ENCODE measurements at places on chromosomes 4 and X. TPM values are rescaled to one million over a fixed set of nuclear protein-coding genes. Genes with fewer than 3 reads are reported as not detected.

GRCh38 chr4:53050361-53050774 is 188.3 kb downstream of the RASL11B start:
- H3K27ac ChIP-seq = no peak overlapping the region
- no peak for DNase-seq
- no peaks in the 10 kb centered on the region for H3K27me3 ChIP-seq
- H3K36me3 ChIP-seq = no peaks in the 10 kb centered on the region

VCX gene
- total RNA-seq = not detected

NWD2 gene
- total RNA-seq = under 0.01 TPM

DNA sequence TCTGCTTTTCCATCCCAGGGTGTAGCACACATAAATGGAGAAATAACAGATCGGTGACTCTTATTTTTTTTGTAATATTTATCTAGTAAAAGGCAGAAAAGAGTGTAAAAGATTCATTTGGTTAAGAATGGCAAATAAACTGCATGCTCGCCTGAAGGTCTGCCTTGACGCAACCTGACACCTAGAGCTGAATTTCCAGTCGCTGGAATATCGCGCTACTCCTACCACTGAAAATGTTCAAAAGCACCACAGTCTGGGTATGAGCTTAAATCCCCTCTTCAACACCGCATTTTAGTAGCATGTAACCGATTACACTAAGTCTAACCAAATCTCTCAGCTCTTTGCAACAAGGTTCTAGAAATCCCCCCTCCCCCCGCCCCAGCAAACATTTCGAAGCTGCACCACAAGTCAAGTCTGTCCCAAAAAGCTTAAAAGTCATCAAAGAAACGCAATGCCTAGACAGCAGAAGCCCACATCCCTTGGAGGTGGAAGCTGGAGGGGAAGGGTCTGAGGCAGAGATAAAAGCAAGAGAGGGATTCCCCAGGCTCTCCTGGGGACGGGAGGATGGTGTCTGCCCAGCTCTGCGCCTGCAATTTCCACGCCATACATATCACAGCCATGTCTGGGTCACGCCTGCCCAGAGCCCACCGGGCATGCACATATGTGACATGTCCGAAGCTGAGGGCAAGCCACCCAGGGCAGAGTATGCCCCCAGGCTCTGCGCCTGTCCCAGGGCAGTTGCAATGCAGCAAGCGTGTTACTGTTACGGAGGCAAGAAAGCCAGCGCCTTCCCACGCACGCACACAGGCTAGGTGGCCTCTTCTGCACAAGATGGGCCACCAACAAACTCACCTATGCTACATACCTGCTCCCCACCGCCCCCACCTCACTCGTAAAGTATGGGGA is 1.4 kb downstream of the FGF13 start:
- DNase-seq = no peak
- peaks cover 36% of the 10 kb centered on the region for H3K27me3 ChIP-seq
- no peak overlapping the region for H3K4me3 ChIP-seq

DNA sequence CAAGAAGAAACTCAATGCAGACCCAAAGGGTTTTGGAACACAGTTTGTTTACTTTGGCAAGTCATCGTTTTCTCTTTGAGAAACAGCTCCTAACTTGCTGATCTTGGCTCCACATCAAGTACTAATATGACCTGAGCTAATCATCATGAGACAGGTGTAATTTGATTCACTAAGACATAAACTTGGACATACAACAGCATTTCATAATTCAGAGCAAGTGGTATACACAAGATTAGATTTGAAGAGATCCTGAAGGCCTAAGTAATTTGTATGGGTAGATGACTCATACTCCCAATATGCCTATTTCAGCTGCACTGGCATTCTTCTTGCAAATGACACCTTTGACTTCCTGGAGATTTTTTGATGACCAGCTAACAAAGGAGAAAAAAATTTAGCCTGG is 1521.7 kb downstream of the RPA4 start:
- no peaks in the 10 kb centered on the region for H3K27me3 ChIP-seq
- no peak overlapping the region for H3K27ac ChIP-seq
- no peaks in the 10 kb centered on the region for H3K4me1 ChIP-seq
- no peaks in the 10 kb centered on the region for H3K36me3 ChIP-seq

DNA sequence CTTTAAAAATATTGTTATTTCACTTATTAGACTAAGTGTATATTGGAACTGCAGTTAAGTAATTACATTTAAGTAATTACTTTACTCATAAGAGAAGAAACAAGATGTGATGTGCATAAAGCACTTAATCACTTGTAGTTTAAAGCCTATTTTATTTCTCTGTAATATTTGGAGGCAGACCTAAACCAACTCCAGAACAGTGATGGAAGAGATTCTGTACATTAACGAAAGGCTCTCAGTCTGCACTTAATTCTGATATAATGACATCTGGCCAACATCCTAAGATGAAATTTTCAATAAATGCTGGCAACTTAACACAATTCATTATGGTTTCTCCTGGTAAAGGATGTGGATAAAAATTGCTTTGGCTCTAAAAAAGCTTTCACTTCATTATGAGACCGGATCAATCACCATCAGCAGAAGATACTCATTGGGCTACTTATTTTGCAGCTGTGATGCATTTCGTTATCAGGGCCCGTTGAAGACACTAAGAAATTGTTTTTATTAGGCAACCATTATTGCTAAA is 342.6 kb downstream of the C4orf33 start:
- H3K36me3 ChIP-seq = no peaks in the 10 kb centered on the region
- no peak overlapping the region for H3K4me3 ChIP-seq
- no peaks in the 10 kb centered on the region for H3K27me3 ChIP-seq
- no peak overlapping the region for H3K27ac ChIP-seq

GRCh38 chr4:5956285-5957021 is 61.8 kb downstream of the C4orf50 start:
- H3K4me1 ChIP-seq = no peaks in the 10 kb centered on the region
- H3K27ac ChIP-seq = no peak overlapping the region
- DNase-seq = peak; percentile 10

Data from PC-3 (cell line).